Activated naive CD4-positive, alpha-beta T cell treated with anti-CD3 and anti-CD28 coated beads for 36 hours (primary cell): ENCODE measurements at places on chromosomes 7 and 10.

GRCh38 chr7:28065721-28066285, 114.8 kb downstream of the JAZF1 start:
- H3K27me3 ChIP-seq: no peaks in the 10 kb centered on the region
- no peak overlapping the region for H3K4me3 ChIP-seq
- no peaks in the 10 kb centered on the region for H3K36me3 ChIP-seq
- no peak overlapping the region for H3K27ac ChIP-seq

GRCh38 chr10:78972160-78972946, 96.4 kb upstream of the ZMIZ1 start:
- no peaks in the 10 kb centered on the region for H3K36me3 ChIP-seq
- DNase-seq: no peak
- no peak overlapping the region for H3K4me3 ChIP-seq

DNA sequence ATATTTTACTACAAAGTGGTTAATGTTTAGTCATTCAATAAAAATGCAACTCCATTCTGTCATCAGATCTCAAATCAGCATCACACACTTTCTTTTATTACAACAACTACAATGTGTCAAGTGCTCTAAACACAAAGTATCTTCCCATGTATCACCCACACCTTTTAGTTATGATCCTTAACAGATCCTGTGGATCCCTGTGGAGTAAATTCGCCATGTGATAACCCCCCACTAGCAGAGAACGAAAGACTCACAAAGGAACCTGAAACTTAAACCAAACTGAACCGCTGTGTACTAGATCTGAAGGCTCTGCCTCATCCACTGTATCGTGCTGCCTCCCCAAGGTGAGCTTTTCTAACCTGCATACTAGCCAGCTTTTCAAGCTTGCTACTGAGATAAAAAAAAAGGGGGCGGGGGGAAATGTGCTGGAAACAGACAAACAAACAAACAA, 1.7 kb downstream of the DPY19L1 start:
- DNase-seq: peak; percentile 61
- H3K36me3 ChIP-seq: no peaks in the 10 kb centered on the region
- H3K27me3 ChIP-seq: no peaks in the 10 kb centered on the region
- peak overlapping the region; percentile 85 for H3K4me3 ChIP-seq

- H3K4me3 ChIP-seq: no peak overlapping the region
- H3K4me1 ChIP-seq: no peaks in the 10 kb centered on the region
- no peak overlapping the region for H3K27ac ChIP-seq
- H3K36me3 ChIP-seq: no peaks in the 10 kb centered on the region
- H3K27me3 ChIP-seq: no peaks in the 10 kb centered on the region
Observed at GRCh38 chr7:51357821-51358220, 41.2 kb upstream of the COBL start.

DNA sequence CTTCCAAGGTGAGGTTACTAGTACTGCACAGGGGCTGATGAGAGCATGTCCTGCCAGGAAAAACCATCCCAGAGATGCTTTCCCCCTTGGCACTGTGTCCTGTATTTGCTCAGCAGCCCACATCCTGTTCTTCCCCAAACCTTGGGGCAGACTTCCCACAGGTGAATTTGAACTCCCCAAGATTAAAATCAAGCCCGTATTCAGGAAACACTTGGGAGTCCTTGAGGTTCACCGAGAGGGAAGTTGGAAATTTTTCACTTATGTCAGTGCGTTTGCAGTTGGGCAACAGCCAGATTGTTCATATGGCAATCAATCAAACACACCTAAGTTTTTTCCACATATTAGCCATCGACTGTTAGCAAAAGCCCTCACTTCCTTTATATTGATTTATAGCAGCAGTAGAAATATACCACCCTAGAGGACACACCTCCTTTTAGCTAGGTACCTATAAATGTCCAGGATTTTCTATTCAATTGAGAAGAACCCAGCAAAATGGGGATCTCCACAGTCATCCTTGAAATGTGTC, at the start of gene DMBT1:
DMBT1 (plus strand) TSS at position 476 of the 526 bp plus-strand sequence; CDS start at position 493, 17 bp downstream.
- no peak within 1 kb of the TSS for H3K4me3 ChIP-seq
- H3K27me3 ChIP-seq: peaks cover 5% of the 10 kb centered on the region
- no peak within 1 kb of the TSS for H3K27ac ChIP-seq

DNA sequence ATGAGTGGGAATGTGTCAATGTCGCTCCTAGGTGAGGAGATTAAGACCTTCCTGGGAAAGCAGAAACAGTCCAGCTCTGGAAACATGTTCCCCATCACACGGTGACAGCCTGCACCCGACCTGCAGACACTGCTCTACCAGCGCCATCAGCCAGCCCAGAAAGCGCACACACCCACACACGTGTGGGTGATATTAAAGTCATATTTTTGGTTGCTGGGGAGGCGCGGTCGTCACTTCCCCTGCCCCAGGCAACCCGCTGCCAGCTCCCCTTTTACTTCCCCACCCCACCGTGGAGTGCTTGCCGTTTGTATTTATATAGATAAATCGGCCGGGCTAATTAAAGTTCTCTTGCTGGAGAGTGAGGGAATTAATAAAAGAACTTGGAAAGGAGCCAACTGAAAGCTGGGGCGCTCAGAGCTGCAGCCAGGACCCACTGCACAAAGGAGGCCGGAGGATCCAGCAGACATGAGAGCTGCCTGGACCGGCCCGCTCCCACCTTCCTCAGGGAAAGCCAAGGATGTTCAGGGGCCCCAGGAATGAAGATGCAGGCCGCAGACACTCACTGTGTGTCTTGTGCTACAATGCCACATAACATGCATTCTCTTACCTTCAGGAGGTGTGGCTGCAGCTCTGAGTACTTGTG, 145.2 kb upstream of the UNC5B start:
- H3K36me3 ChIP-seq: no peaks in the 10 kb centered on the region
- no peaks in the 10 kb centered on the region for H3K4me1 ChIP-seq
- no peak overlapping the region for H3K27ac ChIP-seq

- DNase-seq: no peak
- no peaks in the 10 kb centered on the region for H3K36me3 ChIP-seq
- H3K27me3 ChIP-seq: peaks cover 91% of the 10 kb centered on the region
- H3K4me1 ChIP-seq: peaks cover 18% of the 10 kb centered on the region
Observed at GRCh38 chr7:97016381-97017191, 8.0 kb downstream of the DLX5 start.

- peaks cover 3% of the 10 kb centered on the region for H3K36me3 ChIP-seq
- peaks cover 6% of the 10 kb centered on the region for H3K27me3 ChIP-seq
- H3K27ac ChIP-seq: no peak overlapping the region
- peak; percentile 46 for DNase-seq
Observed at GRCh38 chr10:62352356-62352970, 21.7 kb upstream of the ZNF365 start.

- H3K4me1 ChIP-seq: peaks cover 26% of the 10 kb centered on the region
- H3K27me3 ChIP-seq: no peaks in the 10 kb centered on the region
- H3K27ac ChIP-seq: peak within 1 kb of the TSS; percentile 98
Observed at GRCh38 chr10:133308421-133309099, at the start of the genes TUBGCP2 and ZNF511. TUBGCP2 (minus strand) TSS chr10:133308872; CDS start chr10:133302941, 5,931 bp downstream. ZNF511 (plus strand) TSS chr10:133308914; CDS start chr10:133308944, 30 bp downstream.

DNA sequence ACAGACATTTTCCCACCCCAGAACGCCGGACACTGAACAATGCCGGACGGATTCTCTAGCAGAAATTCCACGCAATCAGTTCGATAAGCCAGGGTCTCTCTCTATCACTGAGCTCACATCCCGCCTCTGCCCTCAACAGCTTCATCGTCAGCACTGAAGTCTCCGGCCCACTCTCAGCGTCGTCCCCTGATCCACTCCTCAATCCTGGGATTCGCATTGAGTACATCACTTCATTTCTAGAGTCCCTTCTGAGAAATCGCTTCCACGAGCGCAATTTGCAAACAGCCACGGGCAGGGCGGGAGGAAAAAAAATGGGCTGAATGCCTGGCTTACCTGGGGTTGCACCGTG, 365 bp downstream of the YME1L1 start:
- H3K4me3 ChIP-seq: peak overlapping the region; percentile 94
- peak overlapping the region; percentile 100 for H3K27ac ChIP-seq
- peak; percentile 25 for DNase-seq
- H3K4me1 ChIP-seq: peaks cover 53% of the 10 kb centered on the region
- H3K27me3 ChIP-seq: no peaks in the 10 kb centered on the region

DNA sequence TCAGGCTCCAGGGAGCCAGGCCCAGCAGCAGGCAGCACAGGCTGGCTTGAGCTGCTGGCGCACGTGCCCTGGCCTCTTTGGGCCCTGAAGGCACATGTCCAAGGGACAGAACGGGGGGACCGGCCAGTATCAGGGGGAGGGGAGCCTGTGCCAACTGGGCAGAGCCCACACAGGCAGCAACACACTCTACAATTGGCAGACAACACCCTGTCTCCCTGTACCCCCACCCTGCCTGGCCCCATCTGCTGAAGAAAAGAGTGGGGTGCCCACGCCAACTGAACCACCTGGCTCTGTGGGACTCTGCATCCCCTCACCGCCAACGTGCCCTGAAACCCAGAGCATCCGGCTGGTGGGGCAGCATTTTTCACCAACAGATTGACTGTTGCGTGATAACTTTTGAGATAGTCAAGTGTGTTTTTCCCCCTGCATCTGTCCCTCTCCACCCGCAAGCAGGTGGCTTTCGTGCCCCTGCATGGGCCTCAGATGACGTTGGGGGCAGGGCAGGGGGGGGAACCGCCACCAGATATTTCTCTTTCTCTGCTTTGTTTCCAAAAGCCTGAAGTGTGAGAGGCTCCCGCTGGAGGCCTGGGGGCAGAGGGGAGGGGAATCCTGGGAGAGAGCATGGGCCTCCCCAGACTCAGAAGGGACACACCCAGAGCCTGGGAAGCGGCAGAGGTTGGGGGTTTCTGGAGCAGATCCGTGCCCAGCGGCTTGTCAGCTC, 21.8 kb downstream of the SLIT1 start:
- no peaks in the 10 kb centered on the region for H3K4me1 ChIP-seq
- peaks cover 5% of the 10 kb centered on the region for H3K27me3 ChIP-seq
- H3K27ac ChIP-seq: no peak overlapping the region
- H3K4me3 ChIP-seq: no peak overlapping the region

DNA sequence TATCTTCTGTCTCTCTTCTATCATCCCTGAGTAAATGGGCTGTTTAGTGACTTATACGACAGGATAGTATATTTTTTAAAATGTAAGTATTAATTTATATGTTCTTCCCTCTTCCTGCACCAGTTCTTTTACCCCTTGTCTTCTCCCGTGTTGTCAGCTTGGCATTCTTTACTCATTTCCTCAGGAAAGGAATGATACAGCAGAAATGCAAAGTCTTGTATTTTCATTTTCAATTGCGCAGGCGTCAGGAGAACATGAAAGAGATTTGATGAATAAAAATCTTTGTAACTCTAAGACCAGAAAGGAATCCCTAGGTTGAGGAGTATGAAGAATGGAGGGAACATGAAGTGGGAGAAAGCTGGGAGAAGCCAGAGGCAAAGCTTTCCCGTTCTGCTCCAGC, 18.8 kb upstream of the VPS41 start:
- H3K36me3 ChIP-seq: no peaks in the 10 kb centered on the region
- H3K27me3 ChIP-seq: no peaks in the 10 kb centered on the region
- no peak for DNase-seq
- no peak overlapping the region for H3K4me3 ChIP-seq
- no peaks in the 10 kb centered on the region for H3K4me1 ChIP-seq

DNA sequence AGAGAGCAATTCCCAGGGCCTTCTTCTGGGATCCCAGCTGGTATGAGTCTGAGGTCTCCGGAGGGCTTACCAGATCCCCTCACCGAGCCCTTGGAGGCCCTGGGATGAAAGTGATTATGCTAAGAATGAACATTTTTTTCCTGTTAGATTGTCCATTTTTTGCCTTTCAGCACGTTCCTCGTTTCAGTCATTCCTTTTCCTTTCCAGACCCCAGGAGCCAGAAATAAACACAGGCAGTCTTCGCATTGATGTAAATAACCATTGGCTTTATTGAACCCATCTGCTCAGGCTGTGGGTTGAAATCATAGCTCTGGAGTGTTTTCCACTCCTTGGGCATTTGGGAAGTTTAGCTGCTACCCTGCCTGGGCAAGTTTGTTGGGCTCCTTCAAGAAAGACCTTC, 320.9 kb upstream of the AUTS2 start:
- H3K27ac ChIP-seq: no peak overlapping the region
- no peaks in the 10 kb centered on the region for H3K36me3 ChIP-seq
- no peak overlapping the region for H3K4me3 ChIP-seq
- H3K27me3 ChIP-seq: no peaks in the 10 kb centered on the region

GRCh38 chr10:30935078-30935477, 96.6 kb downstream of the ZNF438 start:
- no peak for DNase-seq
- no peak overlapping the region for H3K4me3 ChIP-seq
- peaks cover 10% of the 10 kb centered on the region for H3K4me1 ChIP-seq
- no peak overlapping the region for H3K27ac ChIP-seq

GRCh38 chr10:91691981-91692380, 59.1 kb upstream of the PPP1R3C start:
- no peak overlapping the region for H3K27ac ChIP-seq
- DNase-seq: no peak
- H3K4me3 ChIP-seq: no peak overlapping the region
- peaks cover 5% of the 10 kb centered on the region for H3K27me3 ChIP-seq
- H3K36me3 ChIP-seq: no peaks in the 10 kb centered on the region

DNA sequence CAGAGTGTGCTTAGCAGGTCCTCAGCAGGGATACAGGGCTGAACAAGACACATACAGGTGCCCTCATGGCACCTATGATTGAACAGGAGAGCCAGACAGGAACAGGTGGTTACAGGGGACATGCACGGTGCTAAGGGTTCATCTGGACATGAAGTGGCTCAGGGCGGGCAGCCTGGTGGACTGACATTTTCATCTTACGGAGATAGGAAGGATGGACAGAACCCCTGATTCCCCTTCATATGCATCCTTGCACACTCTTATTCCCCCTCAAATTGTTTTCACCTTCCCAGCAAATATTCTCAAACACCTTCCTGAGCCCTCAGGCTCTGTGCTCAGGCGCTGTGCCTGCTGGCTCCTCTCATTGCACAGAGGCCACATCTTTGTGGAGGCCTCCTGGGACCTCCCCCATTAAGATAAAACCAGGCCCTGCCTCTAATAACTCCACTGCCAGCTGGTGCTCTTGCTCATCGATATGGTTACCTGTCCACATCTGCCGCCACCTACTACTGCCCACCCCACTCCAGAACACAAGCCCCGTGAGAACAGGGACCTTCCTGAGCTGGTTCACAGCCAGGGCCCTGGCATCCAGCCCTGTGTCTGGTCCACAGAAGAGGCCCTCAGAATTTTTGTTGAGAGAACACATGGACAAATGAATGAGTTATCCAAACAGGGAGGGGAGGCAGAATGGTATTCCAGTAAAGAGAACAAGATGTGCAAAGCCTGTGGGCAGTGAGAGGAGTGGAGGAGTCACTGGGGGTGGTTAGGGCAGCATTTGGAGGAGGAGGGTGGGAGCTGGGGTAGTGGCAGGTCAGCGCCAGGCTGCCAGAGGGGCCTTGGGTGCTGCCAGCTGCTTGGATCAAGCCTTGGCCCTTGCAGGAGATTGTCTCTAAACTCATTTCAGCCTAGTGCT, 68.9 kb upstream of the AQP1 start:
- no peaks in the 10 kb centered on the region for H3K27me3 ChIP-seq
- DNase-seq: no peak
- no peaks in the 10 kb centered on the region for H3K4me1 ChIP-seq
- no peak overlapping the region for H3K27ac ChIP-seq
- no peak overlapping the region for H3K4me3 ChIP-seq

GRCh38 chr10:119100434-119101238, 3.3 kb upstream of the DENND10 start:
- no peak overlapping the region for H3K4me3 ChIP-seq
- no peaks in the 10 kb centered on the region for H3K36me3 ChIP-seq
- H3K27me3 ChIP-seq: no peaks in the 10 kb centered on the region
- peaks cover 10% of the 10 kb centered on the region for H3K4me1 ChIP-seq
- DNase-seq: no peak

GRCh38 chr7:112360681-112361080, 89.6 kb upstream of the IFRD1 start:
- H3K27me3 ChIP-seq: peaks cover 19% of the 10 kb centered on the region
- H3K36me3 ChIP-seq: no peaks in the 10 kb centered on the region
- H3K4me3 ChIP-seq: no peak overlapping the region
- no peak overlapping the region for H3K27ac ChIP-seq

GRCh38 chr10:85612378-85612775, 754.2 kb downstream of the GRID1 start:
- no peak overlapping the region for H3K4me3 ChIP-seq
- DNase-seq: peak; percentile 40
- no peaks in the 10 kb centered on the region for H3K36me3 ChIP-seq
- no peak overlapping the region for H3K27ac ChIP-seq
- H3K4me1 ChIP-seq: peaks cover 48% of the 10 kb centered on the region
